Frontal cortex (tissue), 4 donors: ENCODE measurements at places on chromosomes 5 and 9.

DNA sequence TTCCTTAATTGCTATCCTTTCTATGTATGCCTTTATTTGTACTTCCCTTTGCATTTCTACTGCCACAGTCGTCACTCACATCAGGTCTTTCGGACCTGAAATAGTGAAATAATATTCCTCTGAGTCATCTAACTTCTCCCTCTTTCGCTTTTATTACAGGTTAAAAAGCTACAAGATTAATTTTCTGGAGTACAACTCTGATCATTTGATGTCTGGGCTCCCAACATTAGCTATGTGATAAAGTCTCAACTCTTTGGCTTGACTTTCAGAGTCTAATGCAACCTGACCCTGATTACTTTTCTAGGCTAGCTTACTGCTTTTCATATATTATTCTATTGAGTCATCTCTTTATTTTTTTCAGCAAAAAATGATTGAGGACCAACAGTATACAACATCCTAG is 638.8 kb upstream of the WWC1 start:
- DNase-seq = no peak

DNA sequence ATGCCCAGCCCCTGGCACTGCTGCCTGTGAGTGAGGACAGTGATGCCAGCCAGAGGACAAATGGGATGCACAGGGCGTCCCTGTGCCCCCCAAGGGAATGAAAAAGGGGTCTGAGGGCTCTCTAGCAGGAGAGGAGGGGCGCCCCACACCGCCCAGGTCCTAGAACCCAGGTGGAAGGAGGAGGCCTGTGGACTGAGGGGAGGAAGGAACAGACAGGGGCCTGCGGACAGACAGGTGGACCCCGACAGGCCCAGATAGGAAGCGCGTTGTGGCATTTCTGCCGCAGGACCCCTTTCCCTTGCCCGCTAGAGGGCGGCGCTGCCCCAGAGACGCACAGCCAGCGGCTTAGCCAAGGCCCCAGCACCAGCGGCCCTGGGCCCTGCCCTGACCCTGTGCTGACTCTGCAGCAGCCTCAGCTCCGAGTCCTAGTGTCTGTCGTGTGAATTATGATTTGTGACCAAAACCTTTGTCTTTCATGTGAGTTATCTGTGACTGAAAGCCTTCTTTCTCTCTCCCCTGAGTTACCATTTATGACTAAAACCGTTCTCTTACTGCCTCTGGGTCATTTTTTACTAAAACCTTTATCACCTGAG is 30.7 kb downstream of the TRIP13 start:
- peak; percentile 81 for DNase-seq

DNA sequence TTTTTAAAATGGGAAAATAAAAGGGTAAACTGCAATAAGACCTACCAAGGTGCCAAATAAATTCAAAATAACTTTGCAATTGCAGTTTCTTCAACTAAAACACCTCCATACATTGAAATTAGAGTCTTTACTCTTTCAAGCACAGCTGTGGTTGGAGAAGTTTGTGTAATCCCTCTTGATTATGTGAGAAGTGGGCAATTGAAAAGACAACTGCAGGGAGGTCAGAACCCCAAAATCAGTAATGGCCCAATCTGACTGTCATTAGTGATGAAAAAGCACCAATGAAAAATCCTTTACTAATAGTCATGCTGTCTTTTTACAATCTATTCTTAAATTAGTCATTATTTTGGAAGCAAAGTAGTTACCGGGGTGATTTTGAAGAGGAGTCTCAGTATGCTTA is 116.7 kb upstream of the RGMB start:
- no peak for DNase-seq

DNA sequence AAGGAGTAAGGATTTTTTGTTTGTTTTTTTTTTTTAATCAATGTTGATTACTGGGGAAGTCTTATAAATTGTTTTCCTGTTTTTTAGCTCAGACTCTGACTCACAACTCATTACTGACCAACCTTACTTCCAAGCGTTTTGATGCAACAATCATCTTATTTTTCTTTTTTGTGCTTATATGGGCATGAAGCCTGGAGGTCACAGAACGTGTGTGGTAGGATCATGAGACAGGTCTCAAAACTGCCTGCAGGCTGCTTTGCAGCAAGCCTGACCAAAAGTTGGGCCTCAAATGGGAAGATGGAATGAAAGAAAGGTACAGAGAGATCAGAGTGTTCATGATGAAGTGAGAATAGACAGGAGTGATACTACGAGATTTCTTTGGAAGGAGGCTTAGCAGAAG is 38.5 kb downstream of the SNCAIP start:
- DNase-seq = no peak

DNA sequence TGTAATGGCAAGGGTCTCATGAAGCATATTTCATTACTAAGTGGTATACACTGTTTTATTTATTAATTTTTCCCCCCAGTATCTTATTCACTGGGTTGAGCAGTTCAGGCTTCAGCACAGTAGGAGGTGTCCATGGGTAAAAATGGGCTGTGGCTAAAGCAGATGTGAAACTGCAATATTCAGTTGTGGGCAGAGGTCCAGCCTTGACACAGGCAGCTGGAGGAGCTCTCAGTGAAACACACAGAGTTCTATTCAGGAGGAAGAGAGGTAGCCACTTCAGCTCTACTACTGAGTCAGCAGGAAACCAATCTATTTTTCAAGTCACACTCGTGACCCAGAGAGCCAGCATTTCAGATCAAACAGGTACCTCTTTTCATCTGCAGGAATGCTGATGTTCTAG is 418.3 kb downstream of the CDH10 start:
- no peak for DNase-seq

DNA sequence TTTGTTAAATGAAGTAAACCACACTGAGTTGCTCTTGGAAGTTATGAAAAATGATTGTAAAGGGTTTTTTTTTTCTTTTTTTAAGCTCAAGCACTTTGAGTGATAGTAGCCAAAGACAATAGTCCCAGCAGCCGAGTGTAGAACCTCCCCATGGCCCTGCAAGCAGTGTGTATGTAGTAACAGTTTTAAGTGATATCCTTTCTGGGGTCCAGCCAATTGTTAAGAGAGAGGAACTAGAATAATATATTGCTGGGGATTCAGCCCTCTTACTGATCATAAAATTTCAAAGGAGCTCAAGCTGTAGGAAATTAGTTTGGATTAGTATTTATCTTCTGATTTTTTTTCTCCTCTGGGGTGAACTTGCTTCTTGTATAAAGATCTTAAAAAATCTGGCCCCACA is 43.2 kb downstream of the NPR3 start:
- DNase-seq = no peak

DNA sequence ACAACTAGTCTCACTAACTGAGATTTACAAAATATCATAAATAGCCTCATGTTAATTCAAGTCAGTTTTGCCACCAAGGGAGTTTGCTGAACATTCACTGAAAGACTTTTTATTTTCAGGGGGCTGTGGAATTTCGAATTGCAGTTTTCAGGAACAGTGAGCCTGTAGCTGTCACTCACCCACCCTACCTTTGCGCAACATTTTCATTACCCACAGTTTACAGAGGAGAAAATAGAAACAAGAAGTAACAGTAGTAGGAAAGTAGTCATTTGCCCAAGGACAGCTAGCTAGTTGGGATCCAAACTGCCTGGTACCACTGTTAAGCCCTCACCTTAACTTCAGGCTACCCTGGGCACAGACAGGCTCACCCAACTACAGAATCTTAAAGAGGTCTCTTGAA is 154.1 kb downstream of the ADAMTS12 start:
- no peak for DNase-seq

DNA sequence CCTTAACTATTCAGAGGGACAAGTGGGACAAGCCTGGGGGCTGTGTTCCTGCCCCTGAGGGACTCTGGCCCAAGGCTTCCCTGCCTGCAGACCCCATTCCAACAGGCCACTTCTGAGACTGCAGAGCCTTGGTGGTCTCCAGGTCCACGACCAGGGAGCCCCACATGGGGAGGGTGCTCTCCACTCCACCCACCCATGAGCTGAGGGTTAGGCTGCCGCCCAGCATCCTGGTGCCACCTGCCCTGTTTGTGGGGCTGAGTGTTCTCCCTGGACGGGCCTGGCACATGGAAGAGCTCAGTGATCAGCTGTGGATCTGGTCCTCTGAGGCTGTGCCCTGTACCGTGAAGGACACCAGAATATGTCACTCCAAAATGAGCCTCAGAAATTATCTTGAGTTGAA is 2.5 kb upstream of the ABO start:
- no peak for DNase-seq

- no peak for DNase-seq
Observed at GRCh38 chr5:133718457-133718856, 106.1 kb upstream of the FSTL4 start.

GRCh38 chr5:124593952-124594351 is 152.5 kb downstream of the ZNF608 start:
- DNase-seq = no peak

DNA sequence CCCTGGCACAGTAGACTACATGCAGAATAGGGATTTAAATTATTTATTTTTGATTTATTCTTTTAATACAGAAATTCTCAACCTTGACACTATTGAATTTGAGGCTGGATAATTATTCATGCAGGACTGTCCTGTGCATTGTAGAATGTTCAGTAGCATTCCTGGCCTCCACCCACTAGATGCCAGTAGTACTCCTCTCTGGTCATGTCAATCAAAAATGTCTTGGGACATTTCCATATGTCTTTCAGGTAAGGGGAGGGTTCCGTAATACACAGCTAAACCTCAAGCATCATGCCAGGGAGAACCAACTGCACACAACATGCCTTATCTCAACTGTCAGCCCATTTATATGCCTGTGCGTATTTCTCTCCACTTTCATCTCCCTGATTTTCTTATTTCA is 231.8 kb downstream of the BRINP1 start:
- DNase-seq = no peak
